ENCODE measurements at places on chromosomes 3 and 15. TPM values are rescaled to one million over a fixed set of nuclear protein-coding genes. Genes with fewer than 3 reads are reported as not detected.

DNA sequence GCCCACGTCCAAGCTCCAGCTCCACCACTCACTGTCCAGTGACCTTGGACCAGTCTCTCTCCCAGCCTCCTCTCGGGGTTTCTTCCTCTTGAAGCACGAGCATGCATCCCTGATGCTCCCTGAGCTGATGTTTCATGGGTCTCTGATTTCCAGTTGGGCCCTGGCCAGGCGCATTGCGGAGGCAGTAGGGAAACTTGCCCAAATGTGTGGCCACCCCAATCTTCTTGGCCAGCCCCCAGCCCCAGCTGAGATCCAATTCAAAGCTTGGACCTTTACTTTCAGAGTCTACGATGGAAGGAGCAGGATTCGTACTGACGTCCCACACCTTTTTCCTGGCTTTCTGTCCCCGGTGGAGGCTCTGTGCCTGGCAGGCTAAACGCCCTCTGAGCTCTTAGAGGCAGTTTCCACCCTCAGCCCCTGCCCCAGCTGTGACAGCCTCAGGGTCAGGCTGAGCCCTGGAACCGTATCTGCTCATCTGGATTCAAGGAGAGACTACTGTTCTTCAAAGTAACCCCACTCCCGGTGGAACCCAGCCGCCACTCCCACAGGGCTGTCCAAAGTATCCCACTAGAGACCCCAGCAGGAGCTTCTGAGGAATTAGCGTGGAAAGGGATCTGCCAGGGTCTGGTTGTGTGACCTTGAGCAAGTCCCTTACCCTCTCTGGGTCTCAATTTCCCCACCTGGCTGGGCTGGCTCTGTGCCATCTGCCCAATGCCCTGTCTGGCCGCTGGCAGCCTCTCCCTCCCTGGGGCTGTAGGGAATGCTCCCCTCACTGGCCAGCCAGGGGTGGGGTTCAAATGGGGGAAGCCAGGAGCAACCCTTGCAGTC lies 37.4 kb downstream of the CPN2 start:
- DNase-seq: peak; percentile 78

- no peak for DNase-seq
Observed at GRCh38 chr3:114374433-114374990, 80.7 kb downstream of the TIGIT start.

DNA sequence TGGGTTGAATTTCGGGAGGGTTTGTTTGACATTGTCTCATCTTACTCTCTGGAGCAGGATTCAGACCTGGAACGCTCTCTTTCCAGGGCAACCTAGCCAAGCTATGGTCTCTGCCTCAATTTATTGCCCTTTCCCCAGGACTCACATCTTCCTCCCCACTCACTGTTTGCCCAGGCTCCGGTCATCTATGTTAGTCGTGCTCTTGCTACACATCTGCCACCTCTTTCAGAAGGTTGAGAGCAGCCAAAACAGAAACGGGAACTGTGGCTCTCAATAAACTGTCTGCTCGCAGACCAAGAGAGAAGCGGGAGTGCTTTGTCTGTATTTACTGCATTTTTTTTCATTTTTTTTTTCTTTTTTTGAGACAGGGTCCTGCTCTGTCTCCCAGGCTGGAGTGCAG lies 81.6 kb downstream of the ST6GAL1 start:
- DNase-seq: no peak

DNA sequence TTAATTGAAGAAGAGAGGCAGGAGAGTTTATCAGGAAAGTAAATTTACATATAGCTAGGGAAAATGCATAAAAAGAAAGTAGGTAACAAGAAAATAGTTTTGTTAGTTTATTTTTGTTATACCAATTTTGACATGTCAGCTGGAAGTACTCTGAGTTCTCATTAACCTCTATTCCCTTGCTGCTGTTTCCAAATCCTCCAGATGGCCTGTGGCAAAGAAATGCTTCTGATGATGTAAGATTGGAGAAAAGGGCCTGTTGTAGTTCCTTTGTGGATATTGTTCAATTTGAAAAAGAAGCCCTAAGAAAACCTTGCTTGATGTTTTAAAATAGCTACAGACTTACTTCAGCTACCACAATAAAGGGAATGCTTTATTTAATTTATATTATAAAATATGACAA lies 192.9 kb upstream of the SLITRK3 start:
- DNase-seq: no peak

DNA sequence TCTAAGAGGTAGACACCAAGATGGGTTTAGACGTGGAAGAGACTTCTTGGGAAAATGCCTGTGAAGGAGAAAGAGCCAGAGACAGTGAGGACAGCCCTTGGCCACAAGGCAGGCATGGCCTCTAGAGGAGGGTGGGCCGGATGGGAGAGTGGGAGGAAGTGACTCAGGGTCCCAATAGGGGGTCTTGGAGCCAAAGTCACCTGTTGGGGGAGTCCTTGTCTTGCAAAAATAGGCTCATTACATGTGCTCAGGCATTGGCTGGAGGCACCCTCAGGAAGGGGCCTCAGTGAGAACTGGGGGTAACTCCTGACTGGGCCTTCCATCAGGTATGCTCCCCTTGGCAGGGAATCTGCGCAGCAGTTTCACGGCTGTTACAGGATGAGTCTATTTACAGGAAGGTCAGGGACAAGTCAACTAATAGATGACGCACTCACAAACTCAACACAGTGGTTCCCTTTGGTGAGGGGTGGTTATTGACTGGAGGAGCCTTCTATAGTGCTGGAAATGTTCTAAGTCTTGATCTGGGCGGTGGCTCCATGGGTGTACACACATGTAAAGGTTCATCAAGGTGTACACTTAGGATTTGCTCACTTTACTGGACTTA lies 259.6 kb downstream of the XXYLT1 start:
- no peak for DNase-seq

The EIF5A2 gene
- 10.2 TPM for total RNA-seq

All from left ventricle myocardium superior (tissue), 1 donor.